Activated naive CD4-positive, alpha-beta T cell treated with anti-CD3 and anti-CD28 coated beads, Interleukin-2, amount 50 U/mL, for 72 hours (primary cell): ENCODE measurements at places on chromosomes 5 and 9.

- DNase-seq, result no peak
These were observed 38.9 kb downstream of the PRRC2B start for GRCh38 chr9:131432597-131433301.

GRCh38 chr9:131491001-131491710 lies 11.6 kb upstream of the POMT1 start:
- no peak for DNase-seq

DNA sequence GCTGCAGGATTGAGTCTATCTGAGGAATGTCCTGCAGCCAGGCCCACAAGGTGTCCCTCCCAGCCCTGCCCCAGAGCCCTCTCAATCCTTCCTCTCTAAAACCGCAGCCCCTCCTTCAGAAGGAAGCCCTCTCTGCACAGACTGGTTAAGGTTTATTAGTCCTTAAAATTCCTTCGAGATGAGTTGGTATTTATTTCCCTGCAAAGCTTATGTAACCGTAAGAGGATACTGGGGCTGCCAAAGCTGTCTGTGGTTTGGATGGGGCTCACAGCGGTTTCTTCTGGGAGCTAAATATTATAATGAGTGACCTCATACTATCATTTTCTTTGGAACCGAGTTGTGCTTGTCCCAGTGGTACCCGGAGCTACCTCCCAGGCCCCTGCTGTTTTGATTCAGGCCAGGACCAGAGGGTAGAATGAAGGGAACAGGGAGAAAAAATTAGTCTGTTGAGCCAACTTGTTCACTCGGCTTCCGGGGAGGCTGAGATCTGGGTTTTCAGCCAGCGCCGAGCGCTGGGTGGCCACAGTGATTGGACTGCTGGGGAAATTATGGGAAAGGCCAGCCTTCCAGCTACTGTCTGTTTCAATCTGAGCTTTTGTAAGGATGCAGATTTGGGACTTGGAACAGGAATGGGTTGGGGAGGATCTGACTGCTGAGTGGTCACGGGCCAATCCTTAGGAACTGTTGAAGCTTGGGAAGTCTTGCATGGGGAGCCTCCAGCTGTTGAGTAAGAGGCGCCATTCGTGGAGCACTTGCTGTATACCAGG lies 107.5 kb downstream of the NDFIP1 start:
- DNase-seq, result no peak

DNA sequence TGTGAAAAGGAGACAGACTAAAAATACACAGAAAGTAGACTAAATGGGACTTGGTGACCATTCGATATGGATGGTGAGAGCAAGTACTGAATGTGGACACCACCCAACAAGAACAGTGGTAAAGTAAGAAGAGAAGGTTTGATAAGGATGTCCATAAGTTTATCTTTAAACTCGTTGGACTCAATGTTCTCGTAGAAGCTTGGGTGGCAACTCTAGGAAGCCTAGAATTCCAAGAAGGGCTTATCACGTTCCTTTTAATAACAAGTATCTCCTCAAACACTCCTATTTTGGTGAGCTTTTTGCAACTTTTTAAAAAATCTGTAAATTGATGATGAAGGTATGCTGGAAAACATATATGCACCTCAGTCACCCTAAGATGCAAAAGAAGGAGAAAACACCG lies 108.6 kb upstream of the CDH6 start:
- no peak for DNase-seq
